ENCODE measurements at places on chromosomes 5 and 9. TPM values are rescaled to one million over a fixed set of nuclear protein-coding genes. Genes with fewer than 3 reads are reported as not detected.

The ORM1 gene
- not detected for total RNA-seq

The THBS4 gene
- total RNA-seq = 0.38 TPM

The UGT3A2 gene
- total RNA-seq = not detected

DNA sequence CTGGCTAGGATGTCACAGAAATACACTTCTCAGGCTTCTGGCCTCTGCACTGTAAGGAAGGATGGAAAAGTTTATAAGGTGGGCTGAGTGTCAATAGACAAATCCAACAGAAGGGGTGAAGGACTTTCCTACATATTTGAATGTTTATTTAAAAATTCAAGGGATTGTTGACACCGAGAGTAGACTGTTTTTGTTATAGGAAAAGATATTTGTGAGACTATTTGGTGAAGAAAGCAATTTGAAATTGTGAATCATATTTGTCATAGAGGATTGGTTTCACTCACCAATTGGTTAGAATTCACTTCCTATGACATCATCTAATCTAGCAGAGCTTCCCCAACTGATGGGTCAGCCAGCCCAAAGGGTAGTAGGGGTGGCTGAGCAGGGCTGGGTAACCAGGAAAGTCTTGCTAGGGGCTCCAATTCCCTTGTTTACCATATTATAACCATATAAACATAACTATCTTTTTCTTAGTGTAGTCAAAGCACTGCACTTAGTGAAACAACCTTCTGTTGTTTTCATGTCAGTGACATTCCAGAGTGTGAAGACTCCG, 14.9 kb upstream of the MEGF10 start:
- DNase-seq = no peak

DNA sequence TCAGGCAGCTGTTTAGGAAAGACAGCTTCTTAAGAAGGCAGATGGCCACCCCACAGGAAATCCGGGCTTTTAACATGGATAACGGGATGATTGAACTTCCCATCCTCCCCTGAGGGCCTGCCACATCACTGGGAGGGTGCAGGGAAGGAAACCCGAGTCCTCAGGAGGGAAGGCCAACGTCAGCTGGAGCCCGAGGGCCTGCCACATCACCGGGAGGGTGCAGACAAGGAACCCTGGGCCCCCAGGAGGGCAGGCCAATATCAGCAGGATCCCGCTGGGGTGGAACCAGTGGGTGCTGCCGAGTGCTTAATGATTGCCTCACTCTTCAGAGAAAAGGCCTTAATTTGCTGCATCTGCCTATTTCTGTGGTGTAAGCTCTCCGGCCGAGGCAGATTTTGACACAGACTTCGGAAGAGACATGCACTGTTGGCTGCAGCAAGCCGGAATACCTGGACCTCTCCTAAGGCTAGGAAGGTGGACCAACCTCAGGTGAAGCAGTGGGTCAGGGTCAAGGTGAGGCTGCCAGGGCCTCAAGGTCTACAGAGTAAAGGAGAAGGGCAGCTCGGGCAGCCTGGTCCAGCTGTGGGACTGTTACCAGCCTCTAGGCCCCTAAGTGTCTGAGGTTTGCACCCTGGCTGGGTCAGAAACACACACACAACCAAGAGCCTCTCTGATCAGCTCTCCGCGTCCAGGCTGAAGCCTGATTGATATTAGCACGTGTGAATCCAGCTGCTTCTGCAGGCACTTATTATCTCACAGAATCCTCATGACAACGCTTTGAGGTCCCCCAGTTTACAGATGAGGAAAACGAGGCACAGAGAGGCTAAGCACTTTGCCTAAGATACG, 14.8 kb upstream of the COL5A1 start:
- peak; percentile 44 for DNase-seq
